HuH-7.5 (cell line): ENCODE measurements at places on chromosomes 3 and 15.

- DNase-seq: no peak
Measured at GRCh38 chr15:100048736-100049135, 293.0 kb downstream of the ADAMTS17 start.

DNA sequence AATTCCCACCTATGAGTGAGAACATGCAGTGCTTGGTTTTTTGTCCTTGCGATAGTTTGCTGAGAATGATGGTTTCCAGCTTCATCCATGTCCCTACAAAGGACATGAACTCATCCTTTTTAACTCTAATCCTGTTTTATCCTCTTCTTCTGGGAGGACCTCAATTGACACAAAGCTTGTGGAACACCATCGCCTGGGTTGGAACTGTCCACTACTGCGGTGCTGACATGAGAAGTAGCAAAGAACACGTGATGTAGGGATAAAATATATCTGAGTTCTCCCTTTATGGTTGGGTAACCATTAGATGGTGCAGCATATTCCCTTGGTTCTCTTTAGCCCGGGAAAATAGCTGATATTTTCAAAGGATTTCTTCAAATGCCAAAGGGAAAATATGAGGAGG, 105.3 kb upstream of the TOPAZ1 start:
- no peak for DNase-seq

DNA sequence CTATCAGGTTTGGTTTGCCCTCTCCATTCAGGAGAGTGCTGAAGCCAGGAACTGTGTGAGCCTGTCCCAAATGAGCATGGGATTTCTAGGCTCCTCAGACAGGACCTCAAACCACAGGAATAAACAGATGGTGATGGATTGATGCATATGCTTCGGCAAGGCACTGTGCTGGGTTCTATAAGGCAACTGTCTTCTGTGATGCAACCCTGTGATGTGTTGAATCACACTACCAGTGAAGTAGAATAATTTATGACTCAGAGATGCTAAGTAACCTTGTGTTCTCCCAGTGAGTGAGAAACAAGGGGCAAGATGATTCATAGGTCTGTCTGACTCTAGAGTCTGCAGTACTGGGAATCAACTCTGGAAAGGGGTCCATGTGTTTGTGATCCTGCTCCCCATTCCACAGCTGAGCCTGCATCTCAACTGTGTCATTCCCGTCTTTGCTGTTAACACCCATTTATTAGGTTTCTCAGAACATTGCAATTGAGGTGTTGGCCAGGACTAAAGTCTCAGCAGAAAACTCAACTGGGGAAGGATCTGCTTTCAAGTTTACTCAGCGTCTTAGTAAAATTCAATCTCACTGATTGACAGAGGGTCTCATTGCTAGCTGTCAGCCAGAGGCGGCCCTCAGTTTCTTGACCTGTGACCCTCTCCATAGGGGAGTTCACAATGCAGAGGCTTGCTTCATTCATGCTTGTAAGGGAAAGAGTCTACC, 510.1 kb upstream of the CFAP20DC start:
- DNase-seq: no peak

GRCh38 chr3:52432225-52432624, 12.7 kb downstream of the SEMA3G start:
- DNase-seq: no peak

DNA sequence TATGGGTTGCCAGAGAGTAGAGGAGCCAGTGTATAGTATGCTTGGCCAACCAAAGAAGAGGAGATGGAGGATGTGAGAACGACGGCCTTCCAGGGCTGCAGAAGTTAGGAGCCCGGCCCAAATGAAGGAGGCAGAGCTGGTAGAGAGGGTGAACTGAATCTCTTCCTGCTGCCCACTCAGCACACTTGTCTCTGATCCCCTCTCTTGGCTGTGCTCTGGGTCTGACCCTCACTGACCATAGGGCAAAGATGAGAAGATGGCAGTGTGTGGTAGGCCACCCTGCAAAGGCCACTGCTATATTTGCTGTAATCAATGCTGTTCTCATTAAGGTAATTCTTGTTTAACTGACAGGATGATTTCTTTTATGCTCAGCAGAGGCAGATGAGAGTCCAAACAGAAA, 256.0 kb downstream of the OCA2 start:
- no peak for DNase-seq

- DNase-seq: no peak
Measured at GRCh38 chr3:101189796-101190195, 130.6 kb downstream of the IMPG2 start.
